ENCODE measurements at places on chromosomes 11 and 22. TPM values are rescaled to one million over a fixed set of nuclear protein-coding genes. Genes with fewer than 3 reads are reported as not detected.

The MRPL48 gene
- total RNA-seq = 41.2 TPM

The KCNC1 gene
- total RNA-seq = 0.66 TPM

DNA sequence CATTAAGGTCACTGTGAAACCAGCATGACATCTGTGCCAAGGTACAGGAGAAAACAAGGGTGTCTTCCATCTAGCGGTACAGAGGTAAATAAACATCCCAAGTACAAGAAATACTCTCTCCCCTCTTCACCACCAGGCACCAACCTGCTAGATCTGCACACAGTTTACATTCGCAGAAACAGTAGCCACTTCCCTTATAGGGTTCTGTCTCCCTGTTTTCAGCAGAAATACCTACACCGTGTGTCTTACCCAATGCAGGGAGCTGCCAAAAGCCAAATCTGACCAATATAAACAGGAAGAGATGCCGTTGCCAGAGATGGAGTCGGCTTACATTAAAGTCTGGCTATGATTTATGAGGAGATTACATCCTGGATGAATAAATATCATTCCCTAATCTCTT, 1.2 kb downstream of the SCN4B start:
- DNase-seq = no peak

The OR51B4 gene
- total RNA-seq = not detected

DNA sequence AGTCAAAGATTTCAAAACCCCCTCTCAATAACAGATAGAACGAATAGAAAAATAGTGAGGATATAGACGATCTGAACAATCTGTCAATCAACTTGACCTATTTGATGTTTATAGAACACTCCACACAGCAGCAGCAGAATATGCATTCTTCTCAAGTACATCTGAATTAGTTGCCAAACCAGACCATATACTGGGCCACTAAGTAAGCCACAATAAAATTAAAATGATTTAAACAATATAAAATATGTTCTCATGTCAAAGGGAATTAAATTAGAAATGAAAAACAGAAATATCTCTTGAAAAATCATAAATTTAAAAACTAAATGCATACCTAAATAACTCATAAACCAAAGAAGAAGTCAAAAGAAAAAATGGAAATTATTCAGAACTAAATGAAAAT, 229.2 kb downstream of the SBF2 start:
- DNase-seq = no peak

DNA sequence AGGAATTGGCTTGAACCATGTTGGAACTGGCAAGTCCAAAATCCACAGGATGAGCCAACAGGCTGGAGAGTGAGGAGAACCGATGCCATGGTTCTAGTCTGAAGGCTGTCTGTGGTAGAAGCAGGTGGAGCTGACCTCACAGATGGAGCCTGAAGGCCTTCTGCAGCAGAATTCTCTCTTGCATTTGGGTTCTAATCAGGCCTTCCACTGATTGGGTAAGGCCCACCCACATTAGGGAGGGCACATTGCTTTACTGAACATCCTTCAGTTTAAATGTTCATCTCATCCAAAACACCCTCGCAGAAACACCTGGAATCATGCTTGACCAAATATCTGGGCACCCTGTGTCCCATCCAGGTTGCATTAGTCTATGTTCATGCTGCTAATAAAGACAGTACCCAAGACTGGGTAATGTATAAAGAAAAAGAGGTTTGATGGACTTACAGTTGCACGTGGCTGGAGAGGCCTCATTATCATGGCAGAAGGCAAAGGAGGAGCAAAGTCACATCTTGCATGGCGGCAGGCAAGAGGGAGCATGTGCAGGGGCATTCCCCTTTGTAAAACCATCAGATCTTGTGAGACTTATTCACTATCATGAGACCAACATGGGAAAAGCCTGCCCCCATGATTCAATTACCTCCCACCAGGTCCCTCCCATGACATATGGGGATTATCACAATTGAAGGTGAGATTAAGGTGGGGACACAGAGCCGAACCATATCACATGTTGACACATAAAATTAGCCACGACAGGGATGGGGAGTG, 15.9 kb downstream of the SMIM38 start:
- DNase-seq = no peak

- DNase-seq = no peak
Measured at GRCh38 chr22:27240298-27241075, 561.1 kb downstream of the MN1 start.

- DNase-seq = no peak
Measured at GRCh38 chr22:50015451-50016307, 3.1 kb upstream of the IL17REL start.

Measured in mucosa of descending colon (tissue), 3 donors.